ENCODE measurements at places on chromosomes 3 and 15.

DNA sequence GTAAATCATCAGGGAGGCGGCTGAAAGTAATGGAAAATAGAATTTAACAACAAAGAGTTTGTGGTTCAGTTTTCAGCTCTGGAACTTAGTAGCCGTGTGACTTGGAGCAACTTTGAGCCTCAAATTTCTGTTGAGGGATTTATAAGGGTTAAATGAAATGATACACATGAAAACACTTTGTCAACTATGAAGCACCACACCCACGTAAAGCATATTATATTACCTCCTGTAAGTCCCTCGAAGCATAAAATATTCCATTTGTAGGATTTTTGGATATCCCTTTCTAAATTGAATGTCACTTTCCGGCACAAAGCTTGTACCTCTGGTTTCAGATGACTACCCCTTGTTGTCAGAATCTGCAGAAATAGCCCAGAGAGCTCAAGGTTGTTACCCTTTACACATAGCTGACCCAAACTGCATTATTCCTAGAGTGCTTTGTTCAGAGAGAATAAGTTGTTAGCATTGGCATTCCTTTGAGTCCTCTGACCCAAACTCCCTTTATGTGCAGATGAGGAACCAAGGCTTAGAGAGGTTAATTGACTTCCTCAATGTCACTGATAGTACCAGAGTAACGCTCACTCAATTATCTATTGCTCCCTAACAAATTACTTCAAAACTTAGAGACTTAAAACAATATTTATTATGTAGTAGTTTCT lies 187.9 kb upstream of the UMPS start:
- DNase-seq: no peak

DNA sequence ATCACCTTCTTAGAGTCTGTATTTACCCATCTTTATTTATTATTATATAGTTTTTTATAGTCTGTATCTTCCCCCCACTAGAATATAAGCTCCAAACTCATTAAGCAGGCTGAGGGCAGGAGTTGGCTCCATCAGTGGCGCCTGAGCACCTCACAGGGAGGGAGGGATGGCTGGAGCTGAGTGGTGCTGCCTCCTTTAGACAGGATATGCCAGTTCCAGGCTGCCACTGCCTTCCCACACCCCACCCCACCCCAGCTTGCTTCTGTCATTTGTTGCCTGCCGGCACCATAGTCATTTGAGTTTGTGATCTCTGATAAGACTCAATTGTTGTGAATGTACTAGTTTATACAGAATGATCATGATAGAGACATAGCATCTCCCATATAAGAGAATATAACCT lies 85.5 kb downstream of the KLHL25 start:
- DNase-seq: no peak

- DNase-seq: no peak
Observed at GRCh38 chr3:138418601-138419206, 15.7 kb upstream of the ESYT3 start.

DNA sequence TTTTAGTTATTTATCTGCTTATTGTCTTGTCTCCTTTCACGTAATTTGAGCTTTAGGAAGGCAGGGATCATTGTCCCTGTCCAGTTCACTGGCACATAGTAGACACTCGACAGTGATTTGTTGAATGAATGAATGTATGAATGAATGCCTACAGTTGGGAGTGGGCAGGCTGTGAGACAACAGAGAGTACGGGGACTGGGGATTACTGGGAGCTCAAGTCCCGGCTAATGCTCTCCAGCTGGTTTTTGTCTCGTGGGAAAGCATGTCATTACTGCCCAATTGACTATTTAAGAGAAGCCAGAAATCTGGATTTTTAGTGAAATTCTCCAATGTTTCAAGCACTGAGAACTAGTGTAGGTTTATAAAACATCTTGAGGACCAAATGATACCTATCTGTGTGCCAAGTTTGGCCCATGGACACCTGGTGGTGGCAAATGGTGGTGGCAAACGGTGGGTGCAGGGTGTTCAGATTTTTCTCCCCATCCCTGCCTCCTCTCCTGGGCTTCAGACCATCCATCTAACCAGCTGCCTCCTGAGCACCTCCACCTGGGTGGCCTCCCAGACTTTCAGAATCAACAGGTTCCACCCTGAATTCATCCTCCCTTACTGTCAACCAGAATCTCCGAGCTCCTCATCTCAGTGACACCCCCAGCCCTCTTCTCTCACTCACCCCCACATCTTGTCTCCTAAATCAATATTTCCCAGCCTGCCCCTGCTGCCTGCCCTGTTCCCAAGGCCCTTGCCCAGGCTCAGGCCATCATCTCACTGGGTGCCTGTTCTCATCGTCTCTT lies 36.2 kb upstream of the TRH start:
- no peak for DNase-seq

- DNase-seq: peak; percentile 79
Observed at GRCh38 chr15:81338170-81339007, 14.4 kb upstream of the STARD5 start.

GRCh38 chr3:3196148-3196861 lies 16.8 kb upstream of the CRBN start:
- DNase-seq: no peak

DNA sequence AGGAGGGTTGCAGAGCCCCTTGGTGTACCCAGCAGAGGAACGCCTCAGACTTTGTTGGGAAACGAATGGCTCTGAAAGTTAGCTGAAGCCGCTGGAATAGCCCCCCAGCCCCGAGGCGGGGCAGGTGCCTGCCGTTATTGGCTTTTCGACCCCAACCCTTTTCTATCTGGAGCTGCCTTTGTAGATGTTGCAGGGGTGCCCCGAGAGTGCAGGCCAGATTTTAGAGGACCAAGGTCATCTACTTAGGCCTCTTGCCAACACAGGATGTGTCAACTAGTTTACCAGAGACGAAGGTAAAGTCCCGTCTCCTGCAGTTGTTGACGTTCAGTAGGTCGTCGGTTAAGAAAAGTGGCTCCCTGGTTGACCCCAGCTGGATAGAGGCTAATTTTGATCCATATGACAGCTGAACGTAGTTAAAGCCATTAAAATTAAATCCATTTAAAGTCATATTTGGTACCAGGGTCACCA lies 579 bp upstream of the UBE3A start:
- no peak for DNase-seq

DNA sequence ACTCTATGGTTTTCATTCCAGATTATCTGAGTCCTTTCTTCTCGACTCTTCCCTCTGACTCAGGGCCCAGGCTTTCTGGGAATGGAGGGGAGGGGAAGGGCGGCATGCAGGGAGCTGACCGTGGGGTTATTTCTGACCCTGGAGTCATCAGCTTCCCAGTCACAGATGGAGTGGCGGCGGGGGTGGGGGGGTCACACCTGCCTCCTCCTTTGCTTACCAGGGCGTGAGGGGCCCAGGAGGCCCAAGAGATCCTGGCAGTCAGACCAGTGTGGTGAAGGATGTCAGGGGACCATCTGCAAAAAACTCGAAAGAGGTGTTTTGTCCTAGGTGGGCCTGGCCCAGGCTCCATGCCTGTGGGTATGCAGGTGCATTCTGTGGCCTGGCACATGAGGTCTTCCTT lies 996 bp upstream of the XIRP1 start:
- peak; percentile 67 for DNase-seq

- DNase-seq: no peak
Observed at GRCh38 chr3:14145670-14146380, 21.0 kb downstream of the TMEM43 start.

DNA sequence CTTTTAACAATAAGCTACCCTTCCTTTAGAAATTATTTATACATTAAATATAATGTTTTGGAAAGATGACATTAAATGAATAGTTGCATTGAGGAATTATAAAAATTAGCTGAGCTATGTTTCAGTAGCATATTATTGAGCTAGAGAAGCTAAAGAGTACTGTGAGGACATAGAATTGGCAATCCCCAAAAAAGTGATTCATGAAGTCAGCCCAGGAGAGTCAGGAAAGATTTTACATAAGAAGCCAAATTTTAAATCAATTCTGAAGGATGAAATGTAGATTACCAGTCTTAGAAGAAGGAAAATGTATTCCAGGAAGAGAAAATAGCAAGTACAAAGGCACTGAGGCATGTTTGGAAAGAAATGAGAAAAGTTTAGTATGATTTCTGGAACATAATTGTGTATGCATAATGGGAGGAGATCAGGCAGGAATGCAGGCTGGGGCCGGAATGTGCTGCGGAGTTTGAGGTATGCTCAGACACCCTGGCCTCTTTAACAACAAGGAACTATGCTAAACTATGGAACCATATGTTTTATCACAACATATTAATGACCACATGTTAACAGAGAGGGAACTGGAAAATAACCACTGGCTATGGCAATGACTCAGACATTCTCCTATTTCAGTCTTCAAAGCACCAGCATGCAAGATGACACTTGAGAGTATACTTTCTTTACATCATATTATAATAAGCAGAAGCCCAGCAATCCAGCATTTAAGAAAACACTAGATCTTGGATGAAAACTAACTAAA lies 103.3 kb upstream of the COL8A1 start:
- no peak for DNase-seq

DNA sequence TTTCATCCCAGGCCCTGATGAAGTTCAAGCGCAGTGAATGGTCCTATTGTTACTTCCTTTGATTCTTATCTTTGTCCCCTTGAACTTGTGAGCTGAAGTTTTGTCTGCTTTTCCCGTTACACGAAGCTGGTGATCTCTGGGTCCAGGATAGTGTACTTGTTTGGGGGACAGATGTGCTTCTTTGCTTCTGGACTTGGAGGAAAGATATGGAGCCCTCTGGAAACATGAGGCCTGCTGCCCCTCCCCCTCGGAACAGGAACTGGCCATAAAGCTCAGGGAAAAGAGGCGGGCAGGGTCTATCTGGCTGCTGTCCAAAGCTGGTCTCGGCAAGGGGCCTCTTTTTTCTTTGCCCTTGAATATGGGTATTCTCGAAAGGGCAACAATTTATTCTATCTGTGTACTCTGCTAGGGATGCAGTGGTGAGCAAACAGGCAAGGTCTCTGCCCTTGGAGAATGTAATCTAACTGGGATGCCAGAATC lies 47.6 kb downstream of the IDH2 start:
- DNase-seq: no peak

DNA sequence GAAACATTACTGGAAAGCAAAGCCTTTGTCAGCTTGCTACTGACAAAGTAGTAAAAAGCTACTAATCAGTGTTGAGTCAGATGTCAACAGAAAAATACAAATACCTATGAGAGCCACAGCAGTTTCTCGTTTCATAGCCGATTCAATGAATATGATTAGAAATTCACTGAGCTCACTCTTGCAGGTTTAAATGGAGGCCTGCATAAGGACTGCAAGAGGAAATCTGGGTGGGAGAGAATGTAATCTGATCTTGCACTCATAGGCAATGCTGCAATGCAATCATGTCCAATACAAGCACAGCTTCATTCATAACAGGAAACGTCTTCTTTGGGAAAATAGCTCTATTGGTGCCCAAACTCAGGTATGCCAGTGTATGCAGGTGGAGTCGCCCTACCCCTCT lies 608.8 kb downstream of the ROBO2 start:
- no peak for DNase-seq

GRCh38 chr3:146382386-146382785 lies 87.0 kb downstream of the PLSCR2 start:
- DNase-seq: peak; percentile 5

- no peak for DNase-seq
Observed at GRCh38 chr15:40118473-40118872, 9.8 kb upstream of the BMF start.

GRCh38 chr3:17181413-17181907 lies 296.7 kb downstream of the PLCL2 start:
- no peak for DNase-seq

DNA sequence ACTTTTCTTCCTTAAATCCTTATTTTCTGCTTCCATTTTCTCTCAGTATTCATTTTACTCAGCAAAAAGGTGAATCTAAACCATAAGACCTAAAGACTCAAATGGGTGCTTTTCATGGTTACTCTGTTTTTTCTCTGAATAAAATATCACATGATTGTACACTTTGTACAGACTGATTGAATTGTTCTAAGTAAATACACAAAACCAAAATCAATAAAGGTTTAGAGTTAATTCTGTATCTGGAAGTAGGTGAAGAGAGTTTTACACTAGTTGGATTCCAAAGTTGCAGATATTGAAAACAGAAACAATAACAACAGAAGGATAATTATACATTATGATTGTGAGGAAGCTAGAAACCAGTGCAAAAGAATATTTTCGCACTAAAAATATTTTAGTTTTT lies 546.2 kb downstream of the TUSC7 start:
- DNase-seq: no peak

All from kidney glomerular epithelial cell (primary cell).